ENCODE measurements at places on chromosomes 4 and X.

GRCh38 chr4:59127743-59128142, 2017.6 kb upstream of the IGFBP7 start:
- DNase-seq: no peak

DNA sequence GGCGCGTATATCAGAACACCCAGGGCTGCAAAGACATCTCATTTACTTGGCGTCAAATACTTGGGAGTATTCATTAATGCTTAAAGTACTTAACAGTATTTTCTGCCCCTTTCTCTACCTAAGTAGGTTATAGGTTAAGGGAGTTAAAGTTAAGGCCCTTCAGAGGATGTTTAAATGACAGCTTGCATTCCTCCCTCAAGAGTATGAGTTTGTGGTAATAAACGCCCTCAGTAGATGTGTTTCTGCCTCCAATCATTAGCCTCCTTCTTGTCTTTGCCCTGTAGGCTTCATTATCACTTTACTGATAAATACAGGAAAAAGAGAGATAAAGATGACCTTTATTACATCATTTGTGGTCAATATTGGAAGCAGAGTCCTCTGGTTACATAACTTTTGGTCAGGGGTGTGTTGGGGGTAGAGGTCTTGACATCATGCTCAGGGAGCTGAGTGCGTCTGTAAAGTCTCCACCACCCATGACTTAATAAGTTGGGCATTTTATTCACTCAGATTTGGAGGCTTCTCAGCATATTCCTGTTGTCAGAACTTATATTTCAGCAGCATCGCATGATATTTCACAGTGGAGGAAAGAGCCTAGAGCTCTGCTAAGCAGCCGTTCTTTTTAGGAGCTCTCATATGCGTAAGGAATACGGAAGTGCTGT, 145.9 kb downstream of the CPE start:
- DNase-seq: peak; percentile 68

- DNase-seq: no peak
Measured at GRCh38 chr4:15963576-15963975, 601 bp upstream of the FGFBP2 start.

- no peak for DNase-seq
Measured at GRCh38 chr4:185395238-185395955, at the start of gene LRP2BP. Gene LRP2BP (minus strand): TSS chr4:185395924. CDS start chr4:185378186, 17,738 bp downstream.

DNA sequence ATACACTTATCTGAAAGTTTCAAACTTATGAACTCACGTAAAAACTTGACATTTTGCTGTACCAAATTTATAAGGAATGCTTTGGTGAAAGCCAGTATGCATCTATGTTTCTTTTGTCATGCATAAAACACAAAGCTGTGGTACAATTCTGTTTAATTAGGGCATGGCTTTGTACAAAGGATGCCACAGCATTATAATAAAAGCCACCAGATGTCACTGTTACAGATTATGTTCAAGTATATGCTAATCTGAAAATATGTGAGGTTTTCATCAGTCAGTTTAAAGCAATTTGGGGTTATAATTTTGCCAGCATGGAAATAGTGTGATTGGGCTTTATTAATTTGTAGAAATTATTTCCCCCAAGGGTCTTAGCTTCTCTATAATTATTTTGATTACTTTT, 69.0 kb downstream of the ATOH1 start:
- DNase-seq: no peak

DNA sequence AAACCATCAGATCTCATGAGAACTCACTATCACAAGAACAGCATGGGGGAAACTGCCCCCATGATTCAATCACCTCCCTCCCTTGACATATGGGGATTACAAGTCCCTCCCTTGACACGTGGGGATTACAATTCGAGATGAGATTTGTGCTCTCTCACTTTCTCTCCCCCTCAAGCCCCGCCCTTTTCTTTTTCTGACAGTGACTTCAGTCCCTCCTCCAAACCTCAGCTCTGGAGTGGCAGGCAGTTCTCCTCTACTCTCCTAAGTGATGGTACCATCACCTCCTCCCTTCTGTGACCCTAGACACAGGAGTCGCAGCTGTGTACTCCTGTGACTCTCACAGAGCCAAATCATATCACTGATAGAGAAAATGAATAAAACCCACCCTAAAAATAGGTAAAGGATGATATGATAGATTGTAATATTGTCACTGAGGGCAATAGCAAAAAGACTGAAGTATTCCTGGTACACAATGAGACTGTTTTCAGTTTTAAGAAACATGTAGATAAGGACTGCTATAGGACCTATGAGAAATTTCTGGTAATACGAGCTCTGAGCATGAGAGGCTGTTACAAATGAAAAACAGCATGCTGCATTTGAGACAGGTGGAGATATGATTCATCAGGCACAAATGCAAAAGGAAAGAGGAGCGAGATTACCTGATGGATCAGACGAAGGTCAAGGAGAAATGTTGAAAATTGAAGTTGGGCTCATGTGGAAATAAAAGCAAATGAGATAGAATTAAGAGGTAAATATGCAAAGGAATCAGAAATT, 101.2 kb upstream of the CBLL2 start:
- DNase-seq: no peak

GRCh38 chr4:36614011-36614410, 332.6 kb downstream of the DTHD1 start:
- no peak for DNase-seq

- DNase-seq: no peak
Measured at GRCh38 chr4:2172627-2173231, 69.2 kb downstream of the HAUS3 start.

- no peak for DNase-seq
Measured at GRCh38 chrX:133792198-133792953, 193.0 kb downstream of the GPC3 start.

DNA sequence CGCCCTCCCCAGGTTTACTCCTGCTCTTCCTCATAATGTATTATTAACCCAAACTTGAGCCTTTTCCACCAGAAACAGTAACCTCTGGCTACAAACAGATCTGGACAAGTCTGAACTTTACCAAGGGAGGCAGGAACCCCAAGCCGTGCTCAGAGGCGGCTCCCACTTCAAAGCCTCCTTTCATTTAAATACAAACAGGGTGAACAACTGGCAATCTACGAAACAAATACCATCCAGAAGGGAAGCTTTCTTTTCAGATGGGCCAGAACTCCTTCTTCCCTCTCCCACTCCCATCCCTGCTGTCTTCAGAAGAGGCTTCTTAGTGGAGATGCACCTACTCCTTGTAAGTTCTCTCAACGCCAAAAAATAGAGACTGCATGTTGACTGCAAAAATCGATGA, 2.1 kb upstream of the GPC4 start:
- no peak for DNase-seq

DNA sequence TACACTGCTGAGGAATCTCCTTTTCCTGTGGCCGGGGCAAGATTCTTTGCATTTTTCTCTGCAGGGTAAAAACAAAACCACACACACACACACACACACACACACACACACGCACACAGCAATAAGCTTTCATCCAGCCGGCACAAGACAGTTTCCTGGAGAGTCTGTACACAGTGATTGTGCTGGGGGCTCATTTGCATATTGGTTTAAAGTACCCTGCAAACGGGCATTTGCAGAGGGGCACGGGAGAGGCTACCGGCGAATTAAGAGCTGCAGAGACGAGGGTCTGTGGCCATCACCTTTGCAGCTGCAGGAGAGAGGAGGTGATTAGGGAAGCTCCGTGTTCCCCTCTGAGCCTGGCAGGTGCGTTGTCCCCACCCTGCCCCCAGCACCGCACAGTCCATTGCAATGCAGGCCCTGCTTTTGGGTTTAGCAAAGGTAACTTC, 219.9 kb downstream of the SHOX start:
- peak; percentile 39 for DNase-seq

DNA sequence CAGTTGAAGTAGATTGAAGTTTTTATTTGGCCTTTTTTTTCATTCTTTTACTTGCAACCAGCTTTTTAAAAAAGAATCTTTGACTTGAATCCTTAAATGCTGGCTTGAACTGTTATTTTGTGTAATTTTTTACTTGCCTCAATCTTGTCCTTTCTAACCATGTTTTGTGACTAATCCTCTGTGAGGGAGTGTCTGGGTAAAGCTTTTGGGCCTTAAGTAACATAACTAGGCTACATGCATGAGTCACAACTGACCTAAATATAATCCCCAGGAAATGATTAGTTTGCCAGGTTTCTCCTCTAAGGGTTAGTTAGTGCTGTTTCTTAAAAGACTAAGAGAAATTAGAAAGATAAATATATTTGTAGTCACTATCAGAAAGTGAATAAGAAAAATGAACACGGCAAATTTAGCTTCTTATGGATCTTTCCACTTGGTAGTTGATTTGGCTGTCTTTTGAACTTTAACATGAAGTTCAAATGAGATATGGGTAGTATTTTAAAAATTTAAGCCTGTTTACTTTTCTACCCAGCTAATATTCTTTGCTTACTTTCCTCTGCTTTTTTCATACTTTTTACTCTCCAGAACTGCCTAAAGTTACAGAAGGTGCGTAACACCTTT, 13.0 kb downstream of the EXOC1 start:
- DNase-seq: no peak

DNA sequence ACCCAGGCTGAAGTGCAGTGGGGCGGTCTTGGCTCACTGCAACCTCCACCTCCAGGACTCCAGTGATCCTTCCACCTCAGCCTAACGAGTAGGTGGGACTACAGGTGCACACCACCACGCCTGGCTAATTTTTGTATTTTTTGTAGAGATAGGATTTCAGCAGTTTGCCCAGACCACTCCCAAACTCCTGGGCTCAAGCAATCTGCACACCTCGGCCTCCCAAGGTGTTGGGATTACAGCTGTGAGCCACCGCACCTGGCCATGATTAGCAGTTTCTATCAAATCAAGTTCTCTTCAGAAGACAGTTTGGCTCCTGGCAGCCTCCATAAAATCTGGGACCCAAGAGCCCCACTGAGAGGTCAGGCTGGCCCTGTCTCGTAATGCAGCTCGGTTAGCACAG, 26.4 kb upstream of the TRIM2 start:
- no peak for DNase-seq

- no peak for DNase-seq
Measured at GRCh38 chrX:45196701-45197100, 4.0 kb downstream of the DIPK2B start.

DNA sequence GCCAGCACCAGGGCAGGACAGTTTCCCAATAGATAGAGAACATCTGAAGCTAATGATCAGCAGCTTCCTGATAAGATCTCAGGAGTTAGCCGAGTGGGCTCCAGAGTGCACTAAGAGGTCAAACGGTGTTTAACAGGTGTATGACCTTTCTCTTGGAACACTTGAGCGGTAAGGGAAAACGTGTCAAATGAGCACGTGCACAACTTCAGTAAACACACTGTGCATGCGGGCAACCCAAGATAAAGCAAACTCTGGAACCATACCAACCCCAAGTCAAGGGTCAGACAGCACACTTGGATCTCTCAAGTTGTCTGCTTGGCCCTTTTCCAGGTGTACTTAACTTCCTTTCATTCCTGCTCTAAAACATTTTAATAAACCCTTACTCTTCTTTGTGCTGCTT, 1941.5 kb upstream of the PCDH10 start:
- DNase-seq: no peak

- no peak for DNase-seq
Measured at GRCh38 chr4:163866728-163867315, 372.3 kb downstream of the TMA16 start.

- no peak for DNase-seq
Measured at GRCh38 chrX:47854474-47854873, 17.8 kb downstream of the ZNF81 start.

DNA sequence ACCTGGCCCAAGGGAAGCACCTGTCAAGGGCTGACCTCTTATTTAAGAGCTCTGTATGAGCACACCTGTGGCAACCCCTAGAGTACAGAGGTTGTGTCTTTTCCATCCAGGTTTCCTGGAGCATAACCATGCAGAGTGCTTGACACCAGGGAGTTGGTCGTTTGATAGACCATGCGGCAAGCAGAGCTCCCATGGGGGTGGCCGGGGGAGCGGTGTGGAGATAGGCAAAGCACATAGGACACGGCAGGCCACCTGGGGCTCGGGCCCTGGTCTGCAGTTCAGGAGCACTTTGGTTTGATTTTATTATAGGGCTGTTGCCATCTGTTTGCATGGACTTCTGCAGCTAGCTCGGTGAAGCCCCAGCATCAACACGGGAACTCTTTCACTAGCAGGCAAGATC, 95.0 kb upstream of the MTM1 start:
- no peak for DNase-seq

DNA sequence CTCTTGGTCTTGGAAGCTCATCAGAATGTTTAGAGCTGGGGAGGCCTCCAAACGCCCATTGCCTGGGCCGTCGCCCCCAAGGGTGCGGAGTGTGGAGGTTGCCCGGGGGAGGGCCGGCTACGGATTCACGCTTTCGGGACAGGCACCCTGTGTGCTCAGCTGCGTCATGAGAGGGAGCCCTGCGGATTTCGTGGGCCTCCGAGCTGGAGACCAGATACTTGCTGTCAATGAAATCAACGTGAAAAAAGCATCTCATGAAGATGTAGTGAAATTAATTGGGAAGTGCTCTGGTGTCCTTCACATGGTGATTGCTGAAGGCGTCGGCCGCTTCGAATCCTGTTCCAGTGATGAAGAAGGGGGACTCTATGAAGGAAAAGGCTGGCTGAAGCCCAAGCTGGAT, 23.3 kb downstream of the RGS12 start:
- DNase-seq: no peak

DNA sequence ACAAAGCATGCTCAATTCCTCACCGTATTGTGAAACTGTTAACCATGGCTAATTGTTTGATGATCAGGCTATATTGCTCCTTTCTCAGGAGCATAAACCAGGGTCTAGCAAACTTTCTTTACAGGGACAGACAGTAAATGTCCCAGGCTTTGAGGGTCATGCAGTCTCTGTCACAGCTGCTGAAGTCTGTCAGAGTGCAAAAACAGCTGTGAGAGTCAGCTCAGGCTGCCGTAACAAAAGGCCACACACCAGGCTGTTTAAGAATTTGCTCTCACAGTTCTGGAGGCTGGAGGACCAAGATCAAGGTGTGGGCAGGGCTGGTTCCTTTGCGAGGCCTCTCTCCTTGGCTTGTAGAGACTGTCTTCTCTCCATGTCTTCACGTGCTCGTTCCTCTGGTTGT, 75.6 kb downstream of the GPR143 start:
- DNase-seq: no peak

DNA sequence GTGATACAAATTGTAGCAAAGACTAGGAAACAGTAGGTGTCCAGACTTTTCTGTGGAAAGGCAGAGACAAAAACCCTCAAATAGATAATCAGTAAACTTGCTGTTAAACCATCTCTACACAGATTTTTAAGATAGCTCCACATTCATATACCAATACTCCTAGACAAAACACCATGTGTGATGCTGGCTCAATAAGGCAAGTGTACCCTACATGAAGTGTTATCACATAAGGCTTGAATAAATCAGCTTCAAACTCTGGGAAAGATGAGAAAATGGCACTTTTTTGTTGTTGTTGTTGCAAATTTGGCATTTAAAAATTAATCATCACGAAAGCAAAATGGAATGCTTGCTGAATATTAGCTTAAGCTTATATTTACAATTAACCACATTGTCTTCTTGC, 45.1 kb downstream of the DRD5 start:
- DNase-seq: no peak

GRCh38 chrX:82218361-82218760, 1016.5 kb downstream of the SH3BGRL start:
- DNase-seq: no peak

DNA sequence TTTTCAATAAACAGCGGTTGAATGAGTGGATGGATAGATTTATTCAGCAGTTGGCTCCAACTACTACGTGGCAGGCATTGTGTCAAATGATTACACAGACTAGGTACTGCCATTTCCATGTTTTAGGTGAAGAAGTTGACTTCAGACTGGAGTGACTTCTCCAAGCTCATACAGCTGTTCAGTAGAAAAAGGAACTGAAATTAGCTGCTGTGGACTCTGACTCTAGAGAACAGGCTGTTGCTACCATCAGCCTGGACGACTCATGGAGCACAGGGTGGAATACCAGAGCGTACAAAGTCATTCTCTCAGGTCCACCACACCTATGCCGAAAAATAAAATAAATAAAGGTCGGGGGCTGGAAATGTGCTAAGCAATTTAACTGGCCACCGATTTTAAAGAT, 45.3 kb downstream of the TENM3 start:
- DNase-seq: no peak
